ENCODE measurements at places on chromosomes 3 and 15.

- DNase-seq: no peak
Observed at GRCh38 chr3:168989396-168989795, 674.1 kb downstream of the MECOM start.

DNA sequence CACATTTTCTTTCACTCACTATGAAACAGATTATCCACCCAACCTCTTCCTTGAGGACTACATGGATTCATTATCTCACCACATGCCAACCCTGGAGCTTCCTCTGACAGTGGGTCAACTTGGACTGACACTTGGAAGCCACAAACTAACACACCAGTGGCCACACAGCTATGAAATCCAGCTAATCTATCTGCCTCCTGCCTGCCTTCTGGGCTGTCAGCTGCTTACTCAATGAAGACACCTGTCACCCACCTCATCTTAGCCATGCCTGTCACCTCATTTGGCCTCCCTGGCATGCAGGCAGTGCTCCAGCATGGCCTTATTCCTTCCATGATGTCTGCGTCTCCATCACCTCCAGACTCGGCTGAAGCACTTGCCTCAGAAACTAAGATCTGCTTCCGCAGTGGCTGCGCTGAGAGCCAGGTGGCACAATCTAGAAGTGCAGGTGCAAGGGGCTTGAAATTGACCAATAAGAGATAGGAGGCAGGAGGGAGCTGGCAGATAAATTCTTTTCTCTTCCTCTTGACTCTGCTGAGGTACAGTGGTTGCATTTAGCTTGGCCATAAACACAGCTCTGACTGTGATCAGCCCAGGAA is 105.2 kb upstream of the RNF7 start:
- DNase-seq: no peak

GRCh38 chr3:183491923-183492848 is 63.3 kb downstream of the KLHL6 start:
- no peak for DNase-seq

- no peak for DNase-seq
Observed at GRCh38 chr15:29920515-29920914, 98.2 kb upstream of the TJP1 start.

DNA sequence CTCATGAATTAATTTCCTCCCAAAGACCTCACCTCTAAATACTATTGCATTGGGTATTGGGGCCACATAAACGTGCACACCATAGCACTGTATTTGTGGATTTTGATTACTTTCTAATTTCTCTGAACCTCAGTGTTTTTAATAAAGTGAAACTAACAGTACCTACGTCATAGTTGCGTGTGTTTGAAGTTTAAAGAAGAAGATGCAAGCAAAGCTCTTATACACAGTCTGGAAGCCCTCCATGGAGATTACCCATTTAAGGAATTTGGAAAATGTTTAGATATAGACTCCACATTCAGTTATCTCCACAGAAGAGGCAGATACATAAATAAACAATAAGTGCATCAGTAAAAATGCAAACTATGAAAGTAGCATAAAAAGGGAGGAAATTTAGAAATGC is 581.1 kb upstream of the GBE1 start:
- no peak for DNase-seq

GRCh38 chr3:22122567-22122966 is 371.6 kb upstream of the ZNF385D start:
- DNase-seq: no peak

DNA sequence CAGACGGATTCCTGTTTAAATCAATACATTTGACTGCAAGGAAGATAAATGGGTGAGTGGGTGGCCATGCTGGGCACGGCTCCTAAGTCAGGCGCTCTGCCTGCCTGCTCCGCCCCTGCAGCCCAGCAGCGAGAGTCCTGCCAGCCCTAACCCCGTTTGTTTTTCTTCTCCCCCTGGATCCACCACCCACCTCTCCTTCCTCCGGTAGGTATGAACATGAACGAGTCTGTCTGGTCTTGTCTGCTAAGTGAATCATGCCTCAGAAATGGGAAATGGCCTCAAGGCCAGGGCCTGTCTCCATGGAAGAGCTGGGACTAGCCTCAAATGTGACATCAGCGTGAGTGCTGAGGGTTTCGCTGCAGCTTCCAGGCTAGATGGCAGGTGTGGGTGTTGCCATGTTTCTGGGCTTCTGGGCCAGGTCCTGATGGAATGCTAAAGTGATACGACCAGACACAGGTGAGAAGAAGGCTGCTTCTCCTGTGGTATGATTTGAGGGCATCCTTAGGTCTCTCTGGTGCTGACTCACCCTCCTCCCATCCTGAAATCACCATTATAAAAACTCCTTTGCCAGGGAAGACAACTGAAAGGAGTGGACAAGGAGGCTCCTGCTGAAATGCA is 5.6 kb upstream of the FEM1B start:
- no peak for DNase-seq

GRCh38 chr3:182241766-182242488 is 530.2 kb downstream of the SOX2 start:
- no peak for DNase-seq

GRCh38 chr3:116863270-116863770 is 153.7 kb downstream of the TUSC7 start:
- no peak for DNase-seq

- no peak for DNase-seq
Observed at GRCh38 chr3:173013219-173013832, 127.7 kb downstream of the SPATA16 start.

GRCh38 chr3:150721285-150722130 is 17.8 kb upstream of the ERICH6 start:
- no peak for DNase-seq

DNA sequence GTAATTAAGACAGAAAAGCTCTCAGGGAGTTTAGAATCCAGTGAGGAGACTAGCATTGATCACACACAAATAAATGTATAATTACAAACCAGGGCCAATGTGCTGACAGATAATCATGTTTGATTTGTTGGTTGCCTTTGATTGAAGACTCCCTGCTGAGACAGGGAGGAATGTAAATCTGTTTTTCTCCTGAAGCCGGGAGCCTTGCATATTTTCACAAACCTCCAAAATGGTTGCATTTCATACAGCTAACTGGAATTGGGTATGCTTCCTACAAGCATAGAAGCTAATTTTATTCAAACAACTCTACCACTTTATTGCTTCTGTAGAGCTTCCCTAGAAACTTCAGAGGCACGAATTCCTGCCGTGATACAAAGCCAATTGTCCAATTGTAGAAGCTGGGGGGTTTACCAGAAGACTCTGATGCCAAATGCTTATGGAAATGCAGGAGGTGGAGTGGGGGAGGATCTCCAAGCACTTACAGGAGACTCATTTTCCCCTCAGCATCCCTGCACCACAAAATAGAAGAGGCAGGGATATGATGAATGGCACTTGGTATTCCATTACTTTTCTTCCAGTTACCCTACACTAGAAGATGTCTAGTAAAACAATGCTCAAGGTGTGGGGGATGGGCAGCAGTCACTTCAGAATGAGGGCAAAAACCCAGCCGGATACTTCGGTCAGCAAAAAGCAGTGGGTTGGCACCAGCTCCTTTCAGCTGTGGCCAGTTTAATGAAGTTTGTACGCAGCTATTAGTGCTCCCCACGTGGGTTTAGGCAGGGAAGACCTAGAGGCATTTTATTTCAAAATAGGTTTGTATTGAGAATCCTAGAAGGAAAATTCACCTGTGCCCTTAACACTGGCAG is 11.4 kb upstream of the MEX3B start:
- no peak for DNase-seq

DNA sequence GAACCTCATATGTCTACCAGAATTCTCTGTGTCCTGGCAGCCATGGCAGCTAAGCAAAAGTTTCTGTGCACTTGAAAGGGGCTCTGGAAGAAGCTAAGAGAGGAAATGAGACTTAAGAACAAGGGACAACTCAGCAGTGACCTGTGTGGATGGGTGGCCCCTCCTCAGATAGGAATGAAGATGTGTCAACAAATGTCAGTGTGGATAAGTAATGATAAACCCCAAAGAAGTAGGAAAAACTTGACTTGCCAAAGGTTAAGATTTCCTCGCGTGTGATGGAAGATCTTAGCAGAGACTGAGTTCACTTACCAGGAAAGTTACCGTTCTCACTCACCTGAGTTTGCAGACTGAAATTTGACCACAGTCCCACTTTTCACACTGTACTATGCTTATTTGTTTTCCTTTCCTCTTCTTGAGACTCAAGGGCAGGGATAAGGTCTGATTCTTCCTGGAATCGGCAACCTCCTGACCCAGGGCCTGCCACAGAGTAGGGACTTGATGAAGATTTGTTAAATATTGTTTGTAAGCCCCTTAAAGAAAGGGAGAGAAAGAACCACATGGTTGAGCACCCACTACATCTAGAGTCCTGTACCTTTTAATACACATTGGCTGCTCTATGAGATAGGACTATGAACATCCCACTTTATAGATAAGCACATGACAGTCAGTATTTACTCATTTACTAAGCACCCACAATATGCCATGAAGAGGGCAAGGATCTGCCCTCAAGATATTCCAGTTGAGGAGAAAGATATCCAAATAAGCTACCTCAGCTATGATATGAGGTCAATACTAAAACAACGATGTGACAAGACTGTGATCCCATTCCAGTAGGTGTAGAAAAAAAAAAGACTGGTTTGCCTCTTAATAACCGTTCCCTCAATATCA is 7.3 kb upstream of the HRH1 start:
- DNase-seq: no peak

DNA sequence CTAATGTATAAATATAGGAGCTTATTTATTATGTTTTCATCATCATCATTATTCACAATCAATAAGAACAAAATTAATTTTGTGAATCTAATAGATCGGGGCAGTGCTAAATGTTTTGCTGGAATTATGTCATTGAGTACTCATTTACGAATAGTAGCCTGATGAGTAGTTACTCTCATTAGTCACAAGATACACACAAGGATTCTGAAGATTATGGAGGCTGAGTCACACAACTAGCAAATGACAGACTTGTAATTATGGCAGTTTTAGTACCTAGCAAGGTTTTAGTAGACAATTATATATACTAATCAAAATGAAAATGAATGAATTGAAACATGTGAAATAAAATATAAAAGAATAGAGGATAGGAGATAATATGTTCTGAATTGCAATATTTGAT is 954.2 kb downstream of the CADM2 start:
- no peak for DNase-seq

DNA sequence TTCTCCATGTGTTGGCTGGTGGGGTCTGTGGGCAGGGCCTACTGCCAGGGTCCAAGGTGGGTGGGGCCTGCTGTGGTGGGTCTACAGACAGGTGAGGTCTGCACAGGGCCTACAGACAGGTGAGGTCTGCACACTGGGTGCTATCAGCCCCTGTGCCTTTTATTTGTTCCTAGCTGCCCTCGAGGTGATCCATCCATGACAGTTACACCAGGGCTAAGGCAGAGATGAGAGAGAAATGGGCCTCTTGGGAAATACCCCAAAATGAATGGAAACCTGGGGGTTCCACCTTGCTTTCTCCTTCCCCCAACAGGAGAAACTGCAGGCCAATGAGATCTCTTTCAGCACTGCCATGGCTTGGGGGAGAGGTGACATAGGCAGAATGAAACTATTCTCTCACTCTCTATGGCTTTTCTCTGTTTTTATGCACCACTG is 36.4 kb downstream of the CFAP100 start:
- no peak for DNase-seq

DNA sequence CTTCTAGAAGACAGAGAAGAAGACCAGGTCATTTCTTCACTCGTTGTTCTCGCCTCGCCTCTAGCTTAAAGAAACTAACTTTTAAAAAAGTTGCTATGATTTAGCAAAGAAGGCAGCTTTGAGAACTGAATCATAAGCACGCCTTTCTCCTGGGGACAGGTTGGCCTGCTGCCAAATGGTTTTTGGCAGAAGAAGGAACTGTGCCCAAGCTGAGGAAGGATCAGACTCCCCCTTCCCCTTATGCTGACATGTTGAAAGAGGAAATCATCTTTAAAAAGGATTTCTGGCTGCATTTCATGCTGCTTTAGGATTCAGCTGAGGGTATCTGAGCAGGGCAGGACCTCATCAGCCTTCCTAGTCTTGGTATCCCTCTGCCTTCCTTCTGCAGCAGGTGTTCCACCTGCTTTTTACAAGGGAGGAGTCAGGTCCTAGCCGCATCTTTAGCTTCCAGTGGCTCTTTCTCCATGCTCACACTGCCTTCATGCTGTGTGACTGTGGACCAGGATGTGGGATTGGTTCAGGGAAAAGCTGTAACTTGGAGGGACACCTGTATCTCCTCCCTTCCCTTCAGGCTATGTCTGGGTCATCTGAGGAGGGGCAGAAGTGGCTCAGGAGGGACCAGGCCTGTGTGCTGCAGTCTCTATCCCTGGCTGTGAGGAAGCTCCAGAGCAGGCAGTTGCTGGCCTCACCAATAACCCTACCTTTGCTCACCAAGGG is 34.1 kb upstream of the HACD2 start:
- no peak for DNase-seq

DNA sequence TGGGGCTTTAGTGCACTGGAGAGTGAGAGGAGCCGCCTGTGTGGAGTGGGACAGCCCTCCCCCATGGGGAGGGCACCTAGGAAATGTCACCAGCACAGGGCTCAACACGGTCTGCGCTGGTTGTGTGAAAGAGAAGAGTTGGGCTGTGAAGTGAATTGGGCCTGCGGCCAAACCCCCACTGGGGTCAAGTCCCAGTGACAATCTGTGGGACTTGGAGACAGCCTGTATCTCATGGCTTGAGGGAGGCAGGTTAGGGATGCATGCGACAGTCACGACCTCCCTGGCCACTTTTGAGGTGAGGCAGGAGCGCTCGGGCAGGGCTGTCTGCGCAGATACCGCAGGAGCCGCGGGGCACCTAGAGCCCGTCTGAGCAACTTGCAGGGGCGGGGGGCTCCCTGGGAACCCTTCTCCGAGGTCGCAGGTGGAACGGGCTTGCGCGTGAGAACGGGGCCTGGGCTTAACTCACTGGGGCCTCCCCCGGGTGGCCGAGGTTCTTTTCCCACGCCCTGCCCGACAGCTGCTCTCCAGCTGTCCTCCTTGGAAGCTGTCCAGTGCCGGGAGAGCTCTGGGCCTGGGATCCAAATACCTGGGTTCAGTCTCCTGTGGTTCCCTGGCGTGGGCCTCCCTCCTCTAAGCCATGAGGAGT is 77.4 kb downstream of the SNRK start:
- DNase-seq: no peak

DNA sequence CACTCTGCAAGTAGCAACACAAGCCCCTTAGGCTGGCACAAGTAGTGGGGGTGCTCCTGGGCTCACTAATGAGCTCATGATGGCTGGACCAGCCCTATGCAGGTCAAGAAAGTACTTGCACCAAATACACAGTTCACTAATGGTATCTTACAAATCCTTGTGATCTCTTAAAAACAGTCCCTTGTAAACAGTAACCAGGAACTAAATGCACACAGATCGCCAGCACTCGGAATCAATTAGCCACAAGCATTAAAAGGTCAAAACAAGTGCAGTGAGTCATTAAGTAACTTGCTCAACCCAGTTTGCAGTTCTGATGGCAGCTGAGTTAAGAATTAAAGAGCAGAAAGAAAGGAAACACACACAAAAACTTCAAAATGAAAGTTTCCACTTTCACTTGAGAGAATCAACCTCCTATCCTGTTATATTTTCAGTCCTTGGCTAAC is 43.2 kb downstream of the ARHGEF3 start:
- no peak for DNase-seq

- no peak for DNase-seq
Observed at GRCh38 chr3:191770541-191770940, 309.6 kb downstream of the PYDC2 start.

Data from T-helper 1 cell (primary cell).